ENCODE measurements at places on chromosomes 16 and 17. TPM values are rescaled to one million over a fixed set of nuclear protein-coding genes. Genes with fewer than 3 reads are reported as not detected.

DNA sequence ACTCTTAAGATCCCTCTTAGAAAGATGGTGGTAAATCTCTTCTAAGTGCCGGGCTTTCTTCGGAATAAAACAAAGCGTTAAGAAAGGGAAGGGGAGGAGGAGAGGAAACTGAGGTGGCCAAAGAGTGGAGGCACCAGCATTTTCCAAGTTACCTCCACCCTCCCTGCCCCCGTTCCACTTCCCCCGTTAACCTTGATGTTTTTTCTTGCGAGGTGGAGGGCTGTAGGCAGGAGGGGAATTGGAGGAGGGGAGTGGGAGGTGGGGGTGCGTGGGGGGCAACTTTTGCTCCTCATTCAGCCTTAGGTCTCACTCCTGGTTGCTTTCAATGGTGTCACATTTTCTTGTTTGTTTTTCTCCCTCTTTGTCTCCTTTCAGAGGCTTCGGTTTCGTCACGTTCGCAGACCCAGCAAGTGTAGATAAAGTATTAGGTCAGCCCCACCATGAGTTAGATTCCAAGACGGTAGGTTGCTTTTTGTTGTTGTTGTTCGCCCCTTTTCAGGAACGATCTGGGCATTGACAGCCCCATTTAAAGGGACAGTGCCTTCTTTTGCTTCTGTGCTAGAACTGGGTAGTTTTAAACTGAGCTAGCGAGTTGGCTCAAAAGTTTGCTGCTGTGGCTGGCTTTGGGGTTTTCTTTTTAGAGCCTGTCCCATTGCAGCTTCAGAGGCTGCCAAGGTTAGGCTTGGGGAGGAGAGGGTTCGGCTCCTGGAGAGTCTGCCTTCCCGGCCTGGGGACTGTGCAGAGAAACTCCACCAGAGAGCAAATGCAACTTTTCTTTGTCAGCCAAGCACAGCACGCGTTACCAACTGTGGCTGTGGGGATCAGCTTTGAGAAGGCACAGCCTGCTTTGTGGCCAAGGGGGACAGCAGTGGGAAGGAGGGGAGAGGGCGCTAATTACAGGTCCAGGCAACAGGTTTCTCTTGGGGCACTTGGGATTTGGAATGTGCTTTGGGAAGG, 1.9 kb downstream of the MSI2 start:
- DNase-seq: no peak

DNA sequence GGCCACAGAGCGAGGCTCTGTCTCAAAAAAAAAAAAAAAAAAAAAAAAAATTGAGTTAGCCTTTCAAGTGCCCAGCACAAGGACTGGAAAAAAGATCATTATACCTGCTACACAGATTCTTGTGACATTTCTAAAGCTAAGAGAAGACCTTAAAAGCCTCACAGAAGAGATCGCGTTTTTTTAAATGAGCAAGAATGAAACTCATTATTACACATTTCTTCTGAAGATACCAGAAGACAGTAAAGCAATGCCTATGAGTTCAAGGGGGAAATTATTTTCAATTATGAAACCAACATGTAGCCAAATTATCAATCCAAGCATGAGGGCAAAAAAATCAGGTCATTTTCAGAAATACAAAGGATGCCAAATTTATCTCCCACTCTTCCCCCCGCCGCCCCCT, 56.8 kb downstream of the MED13 start:
- no peak for DNase-seq

- no peak for DNase-seq
Measured at GRCh38 chr17:60661489-60661888, 16.2 kb upstream of the BCAS3 start.

DNA sequence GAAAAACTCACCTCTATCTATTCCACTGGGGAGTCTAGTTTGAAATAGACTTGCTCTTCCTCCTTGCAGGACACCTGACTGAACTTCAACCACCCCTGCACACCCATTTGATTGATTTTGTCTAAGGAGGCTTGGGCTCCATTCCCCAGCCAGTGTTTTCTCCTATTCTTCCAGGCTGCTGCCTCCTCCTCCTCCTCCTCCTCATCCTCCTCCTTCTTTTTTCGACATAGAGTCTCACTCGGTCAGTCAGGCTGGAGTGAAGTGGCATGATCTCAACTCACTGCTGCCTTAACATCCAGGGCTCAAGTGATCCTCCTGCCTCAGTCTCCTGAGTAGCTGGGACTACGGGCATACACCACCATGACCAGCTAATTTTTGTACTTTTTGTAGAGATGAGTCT, 1.8 kb upstream of the DLX4 start:
- DNase-seq: no peak

CBFA2T3 gene
- total RNA-seq: 0.78 TPM

CD300E gene
- total RNA-seq: under 0.01 TPM

MYO15B gene
- total RNA-seq: 327 TPM
